ENCODE measurements at places on chromosomes 11 and 22.

- DNase-seq, result no peak
Measured at GRCh38 chr11:79413268-79413667, 27.6 kb downstream of the TENM4 start.

DNA sequence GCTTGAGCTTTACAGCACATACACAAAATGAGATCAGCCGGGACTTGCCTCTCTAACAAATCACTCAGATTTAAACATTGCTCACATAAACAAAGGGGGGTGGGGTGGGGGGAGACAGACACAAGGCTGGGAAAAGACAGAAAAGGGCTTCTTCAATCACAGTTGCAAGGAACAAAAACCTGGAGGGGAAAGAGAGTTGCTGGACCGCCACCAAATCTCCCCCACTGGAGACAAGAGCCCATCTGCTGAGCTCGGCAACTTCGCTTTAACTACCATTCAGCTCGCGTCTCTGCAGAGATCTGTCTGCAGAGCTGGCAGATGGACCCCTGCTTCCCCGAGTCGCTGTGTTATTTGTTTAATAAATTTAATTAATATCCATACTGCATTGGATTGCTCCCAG is 165.0 kb downstream of the RCN1 start:
- DNase-seq, result no peak

DNA sequence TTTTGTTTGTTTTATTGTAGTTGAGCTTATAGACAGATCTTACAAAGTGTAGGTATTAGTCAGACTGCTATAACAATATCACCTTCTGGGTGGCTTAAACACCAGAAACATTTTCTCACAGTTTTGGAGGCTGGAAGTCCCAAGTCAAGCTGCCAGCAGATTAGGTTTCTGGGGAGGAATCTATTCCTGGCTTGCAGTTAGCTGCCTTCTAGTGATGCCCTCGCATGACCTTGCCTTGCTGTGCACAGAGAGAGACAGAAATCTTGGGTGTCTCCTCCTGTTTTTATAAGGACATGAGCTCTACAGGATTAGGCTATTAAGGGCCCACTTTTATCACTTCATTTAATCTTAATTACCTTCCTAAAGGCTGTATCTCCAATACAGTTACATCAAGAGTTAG is 1635.2 kb downstream of the FAM181B start:
- no peak for DNase-seq

- DNase-seq, result no peak
Measured at GRCh38 chr11:113593698-113594308, 112.3 kb downstream of the TMPRSS5 start.

DNA sequence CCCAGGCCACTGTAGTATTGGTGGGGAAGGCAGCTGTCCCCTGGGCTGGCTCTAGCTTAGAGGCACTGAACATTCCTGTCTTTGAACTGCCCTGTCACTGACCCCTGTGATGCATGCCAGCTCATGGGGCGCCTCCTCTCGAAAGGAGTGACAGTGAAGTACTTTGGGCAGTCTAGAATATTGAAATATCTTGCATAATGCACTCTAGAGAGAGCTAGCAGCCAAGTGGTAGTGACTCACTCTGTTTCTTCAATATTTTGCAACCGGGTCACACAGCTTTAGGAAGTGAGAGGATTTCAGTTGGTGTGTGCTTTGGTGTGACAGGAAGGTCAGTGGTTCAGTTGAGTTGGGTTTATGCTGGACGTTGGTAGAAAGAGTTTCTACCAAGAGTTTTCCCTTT is 35.5 kb upstream of the ST14 start:
- no peak for DNase-seq

- DNase-seq, result peak; percentile 92
Measured at GRCh38 chr11:64846998-64847666, 2.7 kb upstream of the CDC42BPG start.

GRCh38 chr11:28729339-28729738 is 621.2 kb downstream of the METTL15 start:
- DNase-seq, result no peak

- no peak for DNase-seq
Measured at GRCh38 chr11:78659326-78660270, 84.9 kb upstream of the NARS2 start.

DNA sequence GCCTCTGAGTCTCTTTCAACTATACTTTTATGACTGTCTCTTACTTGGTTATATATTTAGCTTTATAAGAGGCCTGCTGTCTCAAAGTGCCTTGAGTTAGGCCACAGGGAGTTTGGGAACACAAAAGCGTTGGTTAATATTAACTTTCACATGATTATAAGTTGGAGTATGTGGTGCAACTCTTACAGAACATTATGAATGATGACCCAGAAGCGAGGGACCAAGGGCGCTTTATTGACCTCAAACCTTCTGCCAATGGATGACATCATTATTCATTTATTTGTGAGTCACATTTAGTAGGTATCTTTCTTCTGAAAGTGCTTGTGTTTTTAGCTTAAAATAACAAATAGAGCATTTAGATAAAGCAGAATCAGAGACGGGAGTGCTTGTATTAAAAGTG is 298.0 kb upstream of the ZC3H12C start:
- no peak for DNase-seq

- DNase-seq, result no peak
Measured at GRCh38 chr22:19590696-19591095, 66.5 kb upstream of the CLDN5 start.

- DNase-seq, result no peak
Measured at GRCh38 chr22:23246982-23247766, 66.9 kb downstream of the BCR start.

DNA sequence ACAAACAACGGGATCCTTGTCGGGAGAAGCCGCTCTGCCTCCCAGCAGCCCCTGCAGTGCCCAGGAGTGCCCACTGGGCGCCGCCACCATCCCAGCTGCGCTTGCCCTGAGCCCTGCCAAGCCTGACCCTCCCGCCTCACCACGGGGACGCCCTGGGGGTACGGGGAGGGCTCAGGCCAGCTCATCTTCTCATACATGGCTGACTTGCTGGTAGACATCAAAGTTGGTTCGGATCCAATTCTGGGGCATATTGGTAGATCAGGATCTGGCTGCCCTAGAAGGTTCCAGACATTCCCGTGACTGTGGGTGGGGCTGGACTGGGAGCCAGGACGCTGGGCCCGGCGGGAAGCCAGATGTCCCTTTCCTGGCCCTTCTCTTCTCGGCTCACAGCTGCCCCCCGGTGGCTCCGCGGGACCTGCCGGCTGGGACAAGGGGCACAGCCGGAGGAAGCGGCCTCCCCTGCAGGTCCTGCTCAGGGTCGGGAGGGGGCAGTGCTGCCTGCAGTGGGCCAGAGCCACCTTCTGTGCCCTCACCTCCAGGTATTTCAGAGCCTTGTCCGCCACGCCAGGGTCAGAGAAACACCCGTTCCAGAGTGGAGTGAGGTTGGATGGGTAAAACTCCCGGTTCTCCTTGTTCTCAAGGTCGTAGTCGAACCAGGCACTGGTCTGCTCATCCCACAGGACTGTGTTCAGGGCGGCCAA is 10.6 kb upstream of the TREH start:
- peak; percentile 67 for DNase-seq

- DNase-seq, result no peak
Measured at GRCh38 chr22:42938976-42939375, 76.0 kb downstream of the PACSIN2 start.

DNA sequence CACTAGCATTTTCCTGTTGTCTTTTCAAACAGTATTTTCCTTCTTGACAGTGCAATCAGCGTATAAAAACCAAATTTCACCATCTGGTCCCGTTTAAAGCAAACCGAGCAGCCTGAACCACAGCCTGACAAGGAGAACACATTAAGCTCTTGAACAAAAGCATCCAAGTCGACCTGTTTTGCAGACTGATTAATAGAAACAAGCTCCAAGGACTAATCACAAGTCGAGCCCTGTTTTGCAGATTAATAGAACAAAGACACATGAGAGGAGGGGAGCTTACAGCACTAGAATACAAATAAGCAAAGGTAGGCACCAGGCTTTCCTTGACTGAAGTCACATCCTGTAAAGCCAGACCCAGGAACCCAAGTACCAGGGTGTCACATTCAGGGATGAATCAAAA is 104.8 kb downstream of the MPPED2 start:
- DNase-seq, result no peak

GRCh38 chr11:46969379-46969778 is 32.8 kb downstream of the CSTPP1 start:
- DNase-seq, result no peak

GRCh38 chr11:10376061-10376460 is 71.2 kb downstream of the ADM start:
- no peak for DNase-seq

Data from stimulated activated CD8-positive, alpha-beta memory T cell treated with anti-CD3 and anti-CD28 coated beads, Interleukin-12 subunit alpha, Interleukin-12 subunit beta, amount 100 ng/mL, for 1 hour (primary cell).